Lung (tissue), 17 donors: ENCODE measurements at places on chromosomes 7 and 10. TPM values are rescaled to one million over a fixed set of nuclear protein-coding genes. Genes with fewer than 3 reads are reported as not detected.

DNA sequence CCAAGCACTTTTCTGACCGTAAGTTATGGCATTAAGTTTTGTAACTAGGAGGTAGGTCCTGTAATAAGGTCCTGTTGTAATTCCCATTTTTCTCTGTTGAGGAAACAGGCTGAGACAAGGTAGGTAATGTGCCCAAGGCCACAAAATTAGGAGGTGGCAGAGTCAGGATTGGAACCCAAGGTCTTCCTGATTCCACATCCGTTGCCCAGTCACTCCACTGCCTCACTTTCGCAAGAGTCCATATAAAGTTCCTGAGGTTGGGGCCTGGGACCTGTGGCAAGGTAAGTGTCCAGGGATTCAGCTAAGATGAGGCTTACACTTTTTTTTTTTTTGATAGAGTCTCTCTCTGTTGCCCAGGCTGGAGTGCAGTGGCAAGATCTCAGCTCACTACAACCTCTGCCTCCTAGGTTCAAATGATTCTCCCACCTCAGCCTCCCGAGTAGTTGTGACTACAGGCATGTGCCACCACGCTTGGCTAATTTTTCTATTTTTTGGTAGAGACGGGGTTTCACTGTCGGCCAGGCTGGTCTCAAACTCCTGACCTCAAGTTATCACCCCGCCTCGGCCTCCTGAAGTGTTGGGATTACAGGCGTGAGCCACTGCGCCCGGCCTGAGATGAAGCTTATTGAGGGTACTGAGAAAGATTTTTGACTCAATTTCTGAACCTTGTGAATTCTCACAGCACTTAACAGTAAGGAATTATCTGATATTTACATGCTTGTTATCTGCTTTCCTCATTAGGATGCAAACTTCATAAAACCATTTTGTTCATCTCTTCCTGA, 20.3 kb upstream of the GNA12 start:
- peak overlapping the region; percentile 79 for H3K27ac ChIP-seq
- peaks cover 17% of the 10 kb centered on the region for H3K4me1 ChIP-seq
- H3K4me3 ChIP-seq = no peak overlapping the region
- H3K27me3 ChIP-seq = no peaks in the 10 kb centered on the region
- no peak for DNase-seq
- H3K36me3 ChIP-seq = no peaks in the 10 kb centered on the region

DNA sequence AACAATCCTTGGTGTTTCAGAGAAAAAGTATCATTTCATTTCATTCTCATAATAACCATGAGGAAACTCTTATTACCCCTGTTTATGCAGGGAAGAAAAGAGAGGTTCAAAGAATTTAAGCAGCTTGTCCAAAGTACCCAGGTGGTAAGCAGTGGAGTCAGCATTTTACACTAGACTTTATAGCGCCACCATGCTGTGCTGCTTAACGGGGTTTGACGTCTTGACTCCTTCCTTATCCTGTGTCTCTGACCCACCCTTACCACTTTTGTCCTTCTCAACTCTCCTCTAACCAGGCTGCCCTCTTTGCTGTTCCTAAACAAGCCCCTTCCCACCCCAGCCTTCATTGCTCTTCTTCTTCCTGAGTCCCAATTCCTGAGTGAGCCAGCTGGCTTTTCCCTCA, 117.0 kb upstream of the AHR start:
- H3K27ac ChIP-seq = no peak overlapping the region
- no peak overlapping the region for H3K4me3 ChIP-seq
- H3K4me1 ChIP-seq = no peaks in the 10 kb centered on the region
- no peaks in the 10 kb centered on the region for H3K27me3 ChIP-seq
- no peaks in the 10 kb centered on the region for H3K36me3 ChIP-seq
- no peak for DNase-seq

GRCh38 chr7:51847461-51848134, 531.0 kb upstream of the COBL start:
- H3K27ac ChIP-seq = no peak overlapping the region
- H3K27me3 ChIP-seq = no peaks in the 10 kb centered on the region
- H3K4me3 ChIP-seq = no peak overlapping the region
- no peaks in the 10 kb centered on the region for H3K4me1 ChIP-seq

DNA sequence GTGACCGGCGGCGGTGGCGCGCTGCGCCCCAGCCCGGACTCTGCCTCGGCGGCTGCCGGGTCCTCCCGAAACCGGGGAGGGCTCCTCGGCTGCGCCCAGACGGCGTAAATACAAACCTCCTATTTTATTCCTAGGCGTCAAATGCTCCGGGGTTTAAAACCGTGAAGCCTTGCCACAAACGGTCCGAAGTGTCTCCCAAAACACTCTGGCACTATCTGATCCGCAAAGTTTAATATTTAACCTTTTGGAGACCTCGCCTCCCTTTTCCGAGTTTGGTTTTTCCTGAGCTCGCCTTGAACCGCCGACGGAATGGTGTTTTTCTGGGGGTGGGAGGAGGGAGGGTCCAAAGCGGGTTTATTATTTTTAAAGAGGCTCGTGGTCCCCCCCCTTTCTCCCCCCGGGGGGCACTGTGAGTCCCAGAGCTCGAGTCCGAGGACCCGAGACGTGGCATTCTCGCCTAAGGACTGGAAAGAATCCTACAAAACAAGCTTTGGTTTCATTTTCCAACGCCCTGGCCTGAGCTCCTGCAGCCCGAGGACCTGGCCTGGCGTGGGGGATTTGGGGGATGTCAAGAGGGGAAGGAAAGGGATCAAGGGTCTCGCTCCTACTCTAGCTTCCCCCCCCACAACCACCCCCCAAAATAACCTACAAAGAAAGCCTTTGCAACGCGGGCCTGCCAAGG, 1.8 kb downstream of the TNRC18 start:
- no peaks in the 10 kb centered on the region for H3K4me1 ChIP-seq
- H3K4me3 ChIP-seq = peak overlapping the region; percentile 77
- peaks cover 17% of the 10 kb centered on the region for H3K36me3 ChIP-seq
- no peaks in the 10 kb centered on the region for H3K27me3 ChIP-seq
- peak; percentile 70 for DNase-seq

DNA sequence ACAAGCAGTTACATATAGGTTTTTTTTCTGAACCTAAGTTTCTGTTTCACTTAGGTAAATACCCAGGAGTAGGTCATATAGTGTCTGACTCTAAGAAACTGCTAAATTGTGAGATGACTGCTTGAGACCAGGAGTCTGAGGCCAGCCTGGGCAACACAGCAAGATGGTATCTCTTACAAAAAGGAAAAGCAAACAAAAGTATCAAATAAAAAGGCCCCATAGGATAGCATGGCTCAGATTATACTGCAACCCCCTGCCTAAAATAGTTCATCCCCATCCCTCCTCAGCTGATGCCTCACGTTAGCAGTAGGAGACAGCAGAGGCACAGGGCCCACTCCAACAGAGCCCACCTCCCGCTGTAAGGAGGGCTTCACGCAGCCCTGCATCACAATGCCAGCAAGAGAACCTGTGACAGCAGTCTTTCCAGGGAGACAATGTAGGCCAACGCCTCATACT, 90.3 kb downstream of the SRPK2 start:
- no peak overlapping the region for H3K27ac ChIP-seq
- no peaks in the 10 kb centered on the region for H3K36me3 ChIP-seq
- H3K4me3 ChIP-seq = no peak overlapping the region
- H3K27me3 ChIP-seq = no peaks in the 10 kb centered on the region
- H3K4me1 ChIP-seq = no peaks in the 10 kb centered on the region
- DNase-seq = no peak

DNA sequence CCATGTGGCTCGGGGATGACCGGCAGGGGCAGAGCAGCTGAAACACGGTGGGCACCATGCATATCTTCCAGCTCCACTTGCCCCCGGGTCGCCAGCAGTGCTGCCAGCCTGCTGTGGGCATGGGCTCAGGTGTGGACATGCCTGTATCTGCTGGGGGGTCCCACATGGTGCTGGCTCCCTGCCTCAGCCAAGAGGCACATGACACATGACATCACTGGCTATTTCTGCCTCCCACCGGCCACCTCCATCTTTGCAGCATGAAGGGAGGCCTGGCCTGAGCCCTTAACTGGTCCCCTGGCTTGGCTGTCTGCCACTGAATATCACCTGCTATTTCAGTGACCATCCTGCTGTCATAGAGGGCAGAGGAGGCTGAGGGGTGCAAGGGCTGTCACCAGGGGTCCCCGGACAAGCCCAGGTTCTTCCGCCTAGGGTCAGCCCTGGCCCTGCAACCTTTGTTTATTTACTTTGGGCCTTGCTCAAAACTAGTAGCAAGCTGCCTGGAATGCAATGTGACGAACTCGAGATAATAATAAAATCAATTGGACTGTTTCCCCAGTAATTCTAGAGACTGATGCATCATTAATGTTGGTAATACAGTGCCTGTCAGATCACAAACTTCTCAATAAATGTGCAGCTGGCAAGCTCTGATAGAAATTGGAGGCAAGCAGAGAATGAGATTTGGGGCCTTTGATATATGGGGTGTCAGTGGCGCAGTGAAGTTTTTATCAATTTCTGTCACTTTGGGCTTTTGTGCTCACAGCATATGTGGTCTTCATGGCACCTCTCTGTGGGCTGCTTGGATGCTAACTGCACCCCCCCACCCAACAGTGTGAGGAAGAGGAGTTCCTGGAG, 28.5 kb downstream of the ZMIZ1 start:
- no peaks in the 10 kb centered on the region for H3K36me3 ChIP-seq
- DNase-seq = no peak
- no peaks in the 10 kb centered on the region for H3K27me3 ChIP-seq
- peak overlapping the region; percentile 24 for H3K27ac ChIP-seq

- no peaks in the 10 kb centered on the region for H3K4me1 ChIP-seq
- DNase-seq = peak; percentile 92
- no peak overlapping the region for H3K27ac ChIP-seq
- no peak overlapping the region for H3K4me3 ChIP-seq
- no peaks in the 10 kb centered on the region for H3K27me3 ChIP-seq
- H3K36me3 ChIP-seq = no peaks in the 10 kb centered on the region
These were observed 7.1 kb upstream of the ITGB8 start for GRCh38 chr7:20323595-20323994.

GRCh38 chr7:97446361-97446760, 285.5 kb upstream of the TAC1 start:
- H3K4me1 ChIP-seq = no peaks in the 10 kb centered on the region
- H3K27ac ChIP-seq = no peak overlapping the region
- no peaks in the 10 kb centered on the region for H3K36me3 ChIP-seq
- no peaks in the 10 kb centered on the region for H3K27me3 ChIP-seq
- no peak overlapping the region for H3K4me3 ChIP-seq
- no peak for DNase-seq

CRPPA gene
- 3.6 TPM for total RNA-seq

TRIM74 gene
- 1.5 TPM for total RNA-seq

KLF14 gene
- total RNA-seq = 0.26 TPM

PPP1R17 gene
- not detected for total RNA-seq

RGS10 gene
- total RNA-seq = 24.6 TPM
